ENCODE measurements at places on chromosomes 3 and 15.

- peak; percentile 38 for DNase-seq
These were observed 90.4 kb downstream of the FOXP1 start for GRCh38 chr3:71492974-71493771.

DNA sequence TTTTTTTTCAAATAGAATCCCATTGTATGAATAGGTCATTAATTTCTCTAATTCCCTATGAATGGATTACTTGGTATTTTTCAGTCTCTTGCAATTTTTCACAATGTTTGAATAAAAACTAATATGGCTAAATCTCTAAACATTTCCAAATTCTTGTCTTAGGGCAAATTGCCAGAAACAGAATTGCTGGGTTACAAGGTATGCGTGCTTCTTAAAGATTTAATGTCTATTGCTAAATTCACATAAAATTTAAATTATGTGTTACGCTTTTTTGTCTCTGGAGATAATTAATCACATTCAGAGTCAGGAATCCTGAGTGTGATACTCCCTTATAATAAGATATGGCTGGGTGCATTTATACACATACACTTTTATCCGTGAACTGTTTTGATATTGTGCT, 264.5 kb upstream of the TBL1XR1 start:
- no peak for DNase-seq

DNA sequence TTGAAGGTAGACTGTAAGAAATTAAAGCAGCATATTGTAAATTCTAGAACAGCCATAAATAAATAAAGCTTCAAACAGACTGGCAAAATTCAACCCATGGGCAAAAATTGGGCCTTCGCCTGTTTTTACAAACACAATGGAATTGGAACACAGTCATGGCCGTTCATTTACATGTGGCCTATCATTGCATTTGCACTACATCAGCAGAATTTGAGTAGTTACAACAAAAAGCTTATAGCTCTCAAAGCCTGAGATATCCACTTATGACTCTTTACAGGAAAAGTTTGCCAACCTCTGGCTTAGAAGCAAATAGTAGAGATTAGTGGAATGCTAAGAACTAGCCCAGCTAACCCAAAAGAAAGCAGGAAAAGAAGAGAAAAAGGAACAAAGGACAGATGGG, 139.6 kb upstream of the SKOR1 start:
- DNase-seq: no peak

- DNase-seq: no peak
These were observed 43.3 kb upstream of the MITF start for GRCh38 chr3:69695933-69696332.

DNA sequence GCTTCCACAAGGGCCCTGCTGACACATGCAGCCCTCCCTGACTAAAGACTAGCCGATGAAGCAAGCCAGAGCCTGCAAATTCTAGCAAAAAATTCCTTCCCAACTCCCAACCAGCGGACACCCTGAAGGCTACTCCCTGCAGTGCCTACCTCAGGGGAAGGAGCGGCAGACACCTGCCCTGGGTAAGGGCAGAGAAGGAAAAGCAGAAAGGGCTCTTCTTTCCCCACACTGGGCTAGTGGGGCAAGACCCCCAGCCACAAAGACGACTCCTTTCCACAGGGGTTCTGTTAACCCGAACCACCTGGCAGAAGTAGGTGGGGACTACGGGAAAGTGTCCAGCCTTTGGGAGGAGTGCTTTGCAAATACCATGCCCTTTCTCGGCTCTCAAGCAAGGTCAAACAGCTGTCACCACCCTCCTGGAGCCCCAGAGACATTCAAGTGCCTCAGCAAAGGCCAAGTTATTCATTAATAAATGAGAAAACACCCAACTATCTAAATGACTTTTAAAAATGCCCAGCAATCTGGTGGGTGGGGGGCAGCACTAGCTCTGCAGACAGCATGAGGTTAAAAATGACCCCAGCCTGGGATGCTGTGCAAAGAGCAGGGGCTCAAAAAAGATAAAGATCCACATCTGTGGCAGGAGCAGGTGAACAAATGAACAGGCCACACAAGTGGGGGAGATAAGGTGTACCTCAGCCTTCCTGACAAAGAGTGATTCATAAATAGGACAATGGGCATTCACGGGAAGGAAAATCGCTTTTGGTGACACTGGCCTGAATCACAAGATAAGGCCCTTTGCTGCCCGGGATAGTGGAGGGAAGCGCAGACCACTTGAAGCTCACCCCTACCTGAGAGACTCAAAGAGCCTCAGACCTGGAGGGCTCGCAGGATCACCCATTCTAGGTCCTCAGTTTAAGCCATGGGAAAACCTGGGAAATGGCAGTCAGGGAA, 33.0 kb downstream of the CCDC12 start:
- no peak for DNase-seq

GRCh38 chr3:69385123-69385722, 665 bp downstream of the FRMD4B start:
- DNase-seq: no peak

- peak; percentile 7 for DNase-seq
These were observed 86.9 kb upstream of the PRTG start for GRCh38 chr15:55829826-55830225.

DNA sequence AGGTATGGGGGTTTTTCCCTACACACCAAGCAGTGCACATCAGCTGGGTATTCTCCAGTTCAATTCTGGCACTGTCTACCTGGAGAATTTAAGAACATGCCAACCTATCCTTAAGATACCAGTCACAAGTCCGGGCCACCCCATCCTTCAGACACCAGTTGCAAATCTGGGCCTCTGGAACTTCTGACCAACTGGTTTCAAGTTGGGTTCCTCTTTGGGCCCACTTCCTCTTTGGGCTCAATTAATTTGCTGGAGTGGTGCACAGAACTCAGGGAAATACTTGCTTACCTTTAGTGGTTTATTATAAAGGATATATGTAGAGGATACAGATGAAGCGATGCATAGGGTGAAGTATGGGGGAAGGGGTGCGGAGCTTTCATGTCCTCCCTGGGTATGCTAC, 25.3 kb downstream of the GLCE start:
- no peak for DNase-seq

GRCh38 chr15:77186594-77187011, 115.7 kb upstream of the TSPAN3 start:
- no peak for DNase-seq

- DNase-seq: no peak
These were observed 190.7 kb upstream of the CTDSPL start for GRCh38 chr3:37670961-37671483.

- no peak for DNase-seq
These were observed 34.1 kb upstream of the SEC22A start for GRCh38 chr3:123167686-123168085.

DNA sequence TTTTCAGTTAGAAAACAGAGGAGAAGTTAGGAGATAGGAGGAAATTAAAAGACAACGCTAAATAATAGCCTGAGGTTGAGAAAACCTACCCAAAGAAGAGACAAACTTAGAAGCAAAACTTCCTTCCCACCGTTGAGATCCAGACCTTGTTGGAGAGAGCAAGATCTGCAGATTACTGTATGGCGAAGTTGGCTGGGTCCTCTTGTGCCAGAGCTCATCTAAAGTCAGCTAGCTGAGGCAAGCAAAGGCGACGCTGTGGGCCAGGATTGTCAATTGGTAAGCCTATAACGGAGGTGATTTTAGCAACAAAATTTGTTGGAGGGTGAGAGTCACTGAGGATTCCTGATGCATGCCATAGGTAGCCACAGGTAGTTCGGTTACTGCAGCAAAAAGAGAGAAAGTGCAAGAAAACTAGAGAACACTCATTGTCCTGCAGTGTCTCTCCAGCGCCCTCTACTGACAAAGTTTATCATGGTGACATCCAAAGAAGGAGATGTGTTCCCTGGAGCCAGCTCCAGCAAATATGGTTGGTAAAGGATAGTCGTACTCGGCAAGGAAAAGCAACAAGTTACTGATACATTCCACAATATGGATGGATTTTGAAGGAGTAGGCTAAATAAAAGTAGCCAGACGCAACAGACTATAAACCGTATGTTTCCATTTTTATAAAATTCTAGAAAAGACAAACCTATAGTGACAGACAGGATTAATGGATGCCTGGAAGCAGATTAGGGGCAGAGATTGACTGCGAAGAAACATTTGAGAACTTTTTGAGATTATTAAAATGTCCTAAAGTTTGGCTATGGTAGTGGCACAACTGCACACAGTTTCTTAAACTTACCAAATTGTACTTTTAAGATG, 9.8 kb upstream of the OR5K4 start:
- no peak for DNase-seq

DNA sequence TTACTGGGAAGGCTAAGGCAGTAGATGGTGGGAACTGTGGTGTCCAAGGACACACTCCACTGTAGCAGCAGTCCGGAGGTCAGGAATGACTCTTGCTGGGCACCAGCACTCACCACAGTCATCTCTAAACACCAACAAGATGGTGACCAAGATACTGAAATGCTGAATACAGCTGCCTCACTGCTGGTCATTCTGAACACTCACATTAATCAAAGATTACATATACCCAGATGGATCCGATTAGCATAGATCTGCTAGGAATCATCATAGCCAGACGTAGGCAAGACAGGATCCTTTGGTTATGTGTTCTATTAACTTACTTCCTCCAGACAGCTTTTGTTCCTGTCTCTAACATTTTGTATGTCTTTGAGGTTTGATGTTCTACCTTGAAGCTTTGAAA, 134.9 kb upstream of the BFSP2 start:
- no peak for DNase-seq

- DNase-seq: no peak
These were observed 3.6 kb upstream of the BAHD1 start for GRCh38 chr15:40436892-40437751.

DNA sequence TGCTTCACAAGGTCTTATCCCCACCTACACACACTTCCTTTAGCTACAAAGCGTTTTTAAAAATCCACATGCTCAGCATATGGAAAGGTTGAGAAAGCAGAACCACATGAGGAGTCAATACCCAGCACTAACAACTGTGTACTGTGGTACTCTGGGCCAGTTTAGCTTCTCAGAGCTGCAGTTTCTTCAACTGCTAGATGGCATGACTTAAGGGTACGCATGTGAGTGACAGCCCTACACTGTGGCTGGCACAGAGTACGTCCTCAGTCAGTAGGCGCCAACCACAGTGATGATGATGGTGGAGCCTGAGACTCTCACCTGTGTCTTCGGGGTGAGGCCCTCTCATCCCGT, 17.4 kb downstream of the CCDC12 start:
- peak; percentile 70 for DNase-seq

DNA sequence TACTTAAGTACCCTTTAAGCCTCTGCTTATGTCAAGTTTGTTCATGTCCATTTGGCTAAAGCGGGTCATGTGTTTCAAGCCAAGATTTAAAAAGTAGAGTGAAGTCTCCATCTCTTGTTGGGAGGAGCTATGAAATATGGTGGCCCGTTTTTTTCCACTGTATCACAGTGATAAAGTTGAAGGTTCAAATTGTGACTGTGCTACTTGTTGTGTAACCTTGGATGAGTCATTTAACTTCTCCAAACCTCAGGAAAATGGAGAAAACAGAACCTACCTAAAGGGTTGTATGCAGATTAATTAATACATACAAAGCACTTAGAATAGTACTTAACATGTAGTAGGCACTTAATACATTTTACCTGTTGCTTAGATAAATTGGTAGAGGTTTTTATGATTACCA, 43.4 kb downstream of the SNAPC5 start:
- no peak for DNase-seq

- DNase-seq: no peak
These were observed 300.1 kb downstream of the MFSD1 start for GRCh38 chr3:159102001-159102400.

DNA sequence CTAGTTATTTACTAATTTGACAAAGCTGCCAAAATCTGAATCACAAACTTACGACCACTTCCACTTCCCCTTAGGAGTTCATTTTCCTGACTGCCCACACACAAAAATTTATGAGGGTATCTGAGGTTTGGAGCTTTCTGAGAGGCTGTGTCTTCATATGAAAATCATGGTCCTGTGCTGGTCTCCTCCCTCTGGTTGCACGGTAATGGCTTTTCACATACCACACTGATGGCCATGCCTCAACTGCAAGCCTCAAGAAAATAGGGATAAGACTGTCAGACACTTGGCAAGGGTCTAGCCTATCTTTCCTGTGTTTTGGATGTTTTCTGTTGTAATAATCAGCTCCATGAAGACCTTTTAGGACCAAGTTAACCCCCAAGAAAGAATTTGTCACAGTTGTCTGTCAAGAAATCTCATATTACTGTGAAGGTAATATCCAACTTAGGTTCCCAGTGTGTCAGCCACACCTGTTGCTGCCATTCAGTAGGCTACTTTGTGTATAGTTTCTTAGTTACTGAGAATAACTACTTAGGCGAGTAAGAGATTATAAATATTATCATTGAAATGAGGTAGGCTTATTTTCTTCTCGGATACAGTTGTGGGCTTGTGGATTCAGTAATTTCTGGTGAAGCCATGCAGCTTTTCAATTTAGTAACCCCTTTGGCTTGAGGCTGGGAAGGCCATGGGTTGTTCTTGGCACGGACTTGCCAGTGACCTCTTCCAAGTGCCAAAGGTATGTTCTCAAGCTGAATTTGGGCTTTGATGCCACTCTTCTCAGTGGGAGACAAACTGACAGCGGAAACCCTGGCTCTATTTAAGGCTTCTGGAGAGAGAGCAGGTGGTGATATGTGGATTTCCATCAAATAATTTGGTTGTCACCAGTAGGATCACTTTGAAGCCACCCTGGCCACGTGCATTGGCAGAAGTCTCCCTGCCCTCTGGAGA, 101.1 kb downstream of the RYR3 start:
- no peak for DNase-seq

DNA sequence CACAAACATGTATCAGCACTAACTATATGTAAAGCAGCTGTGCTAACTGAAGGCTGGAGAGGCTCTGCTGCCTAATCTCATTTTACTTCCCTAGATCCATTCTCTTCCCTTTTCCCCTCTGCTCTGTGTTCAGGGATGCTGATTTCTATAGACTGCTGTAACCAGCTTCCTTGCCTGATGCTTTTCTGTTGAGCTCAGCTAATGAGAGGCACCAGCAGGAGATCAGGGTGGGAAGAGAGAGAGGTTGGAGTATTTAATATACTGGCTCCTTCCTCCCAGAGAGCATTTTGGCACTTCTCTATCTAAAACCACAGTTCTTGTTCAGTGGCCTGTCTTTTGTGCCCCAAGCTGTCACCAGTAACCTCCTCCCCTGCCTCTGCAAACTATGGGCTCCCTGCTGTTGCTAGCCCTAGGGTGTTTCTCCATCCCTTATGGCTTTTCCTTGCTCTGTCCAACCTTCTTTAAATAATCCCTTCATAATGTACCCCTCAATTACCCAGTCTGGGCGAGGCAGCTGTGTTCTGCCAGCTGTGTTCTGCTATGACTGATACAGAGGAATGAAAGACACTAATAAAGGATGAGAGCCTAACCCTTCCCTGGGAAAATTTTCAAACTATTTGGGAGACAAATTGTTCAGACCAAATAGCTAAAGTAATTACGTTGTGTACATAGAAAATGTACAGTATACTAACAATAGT, 69.5 kb downstream of the CADPS start:
- no peak for DNase-seq

DNA sequence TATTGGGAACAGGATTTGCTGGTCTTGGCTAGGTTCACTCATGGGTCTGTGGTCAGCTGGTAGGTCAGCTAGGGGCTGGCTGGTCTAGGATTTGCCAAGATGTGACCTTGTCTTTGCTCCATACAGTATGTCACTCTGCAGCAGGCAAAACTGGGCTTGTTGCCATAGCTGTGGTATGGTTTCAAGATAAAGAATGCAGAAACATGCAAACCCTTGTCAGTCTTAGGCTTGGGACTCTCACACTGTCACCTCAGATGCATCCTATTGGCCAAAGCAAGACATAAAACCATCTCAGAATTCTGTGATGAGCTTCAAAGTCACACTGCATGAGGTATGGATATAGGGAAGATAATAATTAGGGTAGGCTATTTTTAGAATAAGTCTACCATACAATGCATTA, 66.6 kb upstream of the TBC1D5 start:
- DNase-seq: no peak

GRCh38 chr3:169510693-169511010, 152.9 kb downstream of the MECOM start:
- DNase-seq: no peak

Measured in stimulated activated naive CD8-positive, alpha-beta T cell treated with anti-CD3 and anti-CD28 coated beads, Interleukin-15, amount 100 ng/mL, for 72 hours (primary cell).